ENCODE measurements at places on chromosomes 11 and 22. TPM values are rescaled to one million over a fixed set of nuclear protein-coding genes. Genes with fewer than 3 reads are reported as not detected.

Gene SEC14L2
- total RNA-seq = not detected

GRCh38 chr11:2580571-2581001 lies 119.2 kb downstream of the KCNQ1OT1 start:
- H3K36me3 ChIP-seq = peaks cover 14% of the 10 kb centered on the region
- no peak for DNase-seq
- peaks cover 25% of the 10 kb centered on the region for H3K4me1 ChIP-seq
- no peak overlapping the region for H3K4me3 ChIP-seq
- no peak overlapping the region for H3K27ac ChIP-seq
- no peaks in the 10 kb centered on the region for H3K27me3 ChIP-seq

DNA sequence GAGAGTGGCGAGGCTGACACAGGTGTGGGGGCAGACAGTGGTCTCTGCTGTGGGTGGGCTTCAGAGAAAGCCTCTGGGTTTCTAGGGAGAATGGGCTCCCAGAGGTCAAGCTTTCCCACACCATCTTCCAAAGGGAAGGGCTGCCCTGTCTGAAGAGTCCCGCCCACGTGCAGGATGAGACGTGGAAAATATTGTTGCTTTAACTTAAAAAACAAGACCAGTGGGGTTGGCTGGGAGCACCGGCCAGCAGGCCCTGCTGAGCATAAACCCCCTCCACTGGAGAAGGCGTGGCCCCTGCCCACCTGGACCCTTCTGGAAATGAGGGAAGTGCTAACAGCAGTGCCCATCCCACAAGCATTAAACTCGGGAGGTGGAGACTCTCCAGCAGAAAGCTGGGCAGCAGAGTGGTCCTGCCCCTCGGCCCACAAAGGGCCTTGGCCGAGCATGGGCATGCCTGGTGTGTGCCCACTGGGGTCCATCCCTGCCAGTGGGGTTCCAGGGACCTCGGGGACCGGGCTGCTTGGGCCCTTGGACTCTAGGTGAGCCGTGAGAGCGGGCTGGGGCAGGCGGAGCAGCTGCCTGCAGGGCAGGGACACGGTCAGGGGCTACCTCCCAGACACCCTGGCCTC lies 15.4 kb downstream of the SELENOO start:
- no peak for DNase-seq
- H3K4me1 ChIP-seq = peaks cover 8% of the 10 kb centered on the region
- peaks cover 74% of the 10 kb centered on the region for H3K36me3 ChIP-seq
- H3K27me3 ChIP-seq = no peaks in the 10 kb centered on the region

Gene TMEM45B
- 37.1 TPM for total RNA-seq

GRCh38 chr11:77046060-77046501 lies 11.9 kb downstream of the B3GNT6 start:
- no peaks in the 10 kb centered on the region for H3K36me3 ChIP-seq
- peaks cover 25% of the 10 kb centered on the region for H3K4me1 ChIP-seq
- H3K27ac ChIP-seq = no peak overlapping the region
- peaks cover 7% of the 10 kb centered on the region for H3K27me3 ChIP-seq
- no peak overlapping the region for H3K4me3 ChIP-seq

All from stomach (tissue), 19 donors.